Activated CD4-positive, alpha-beta T cell treated with anti-CD3 and anti-CD28 coated beads, Interleukin-2, amount 10 ng/mL, durations not matched to agents 24 days and 14 days (primary cell): ENCODE measurements at places on chromosomes 1 and 21. TPM values are rescaled to one million over a fixed set of nuclear protein-coding genes. Genes with fewer than 3 reads are reported as not detected.
A peak's percentile ranks its signal among the peaks of the same experiment; 100 is the strongest.

- no peak overlapping the region for H3K4me3 ChIP-seq
- no peaks in the 10 kb centered on the region for H3K36me3 ChIP-seq
- no peak overlapping the region for H3K27ac ChIP-seq
- H3K27me3 ChIP-seq: peaks cover 15% of the 10 kb centered on the region
Measured at GRCh38 chr1:160419838-160420169, 19.4 kb downstream of the VANGL2 start.

DNA sequence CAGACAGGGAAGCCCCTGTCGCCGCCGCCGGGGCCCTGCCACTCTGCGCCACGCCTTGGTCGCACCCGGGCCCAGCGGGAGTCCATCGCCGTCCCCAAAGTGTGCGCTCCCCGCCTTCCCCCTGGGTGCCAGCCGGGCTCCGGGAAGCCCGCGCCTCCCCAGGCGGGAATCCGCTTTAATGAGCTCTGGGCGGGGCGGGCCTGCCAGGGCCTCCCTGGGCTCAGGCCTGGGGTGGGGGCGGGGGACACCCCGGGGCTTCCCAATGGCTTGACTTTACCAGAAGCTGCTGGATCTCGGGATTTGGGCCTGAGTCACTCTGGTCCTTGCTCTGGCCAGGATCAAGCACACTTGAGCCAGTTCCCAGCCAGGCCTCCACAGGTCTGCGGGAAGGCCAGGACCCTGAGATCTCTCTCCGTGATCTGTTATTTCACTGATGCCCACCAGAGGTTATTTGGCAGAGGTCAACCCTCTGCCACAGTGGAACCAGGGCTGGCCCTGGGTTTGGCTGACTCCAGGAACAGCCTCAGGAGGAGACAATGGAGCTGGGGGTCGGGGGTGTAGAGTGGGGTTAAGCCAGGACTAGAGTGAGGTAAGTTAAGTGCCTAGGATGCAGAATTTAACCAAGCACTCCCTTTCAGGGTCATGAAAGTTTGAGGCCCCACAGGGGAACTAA lies 178.4 kb upstream of the EDN2 start:
- H3K27me3 ChIP-seq: no peaks in the 10 kb centered on the region
- H3K4me3 ChIP-seq: peak overlapping the region; percentile 71
- peak; percentile 63 for DNase-seq
- H3K36me3 ChIP-seq: peaks cover 36% of the 10 kb centered on the region

- H3K27me3 ChIP-seq: peaks cover 4% of the 10 kb centered on the region
Measured at GRCh38 chr1:223102797-223103533, 40.1 kb downstream of the TLR5 start.

PTCH2 gene
- total RNA-seq: 0.78 and 1.0 TPM in 2 replicates

DNA sequence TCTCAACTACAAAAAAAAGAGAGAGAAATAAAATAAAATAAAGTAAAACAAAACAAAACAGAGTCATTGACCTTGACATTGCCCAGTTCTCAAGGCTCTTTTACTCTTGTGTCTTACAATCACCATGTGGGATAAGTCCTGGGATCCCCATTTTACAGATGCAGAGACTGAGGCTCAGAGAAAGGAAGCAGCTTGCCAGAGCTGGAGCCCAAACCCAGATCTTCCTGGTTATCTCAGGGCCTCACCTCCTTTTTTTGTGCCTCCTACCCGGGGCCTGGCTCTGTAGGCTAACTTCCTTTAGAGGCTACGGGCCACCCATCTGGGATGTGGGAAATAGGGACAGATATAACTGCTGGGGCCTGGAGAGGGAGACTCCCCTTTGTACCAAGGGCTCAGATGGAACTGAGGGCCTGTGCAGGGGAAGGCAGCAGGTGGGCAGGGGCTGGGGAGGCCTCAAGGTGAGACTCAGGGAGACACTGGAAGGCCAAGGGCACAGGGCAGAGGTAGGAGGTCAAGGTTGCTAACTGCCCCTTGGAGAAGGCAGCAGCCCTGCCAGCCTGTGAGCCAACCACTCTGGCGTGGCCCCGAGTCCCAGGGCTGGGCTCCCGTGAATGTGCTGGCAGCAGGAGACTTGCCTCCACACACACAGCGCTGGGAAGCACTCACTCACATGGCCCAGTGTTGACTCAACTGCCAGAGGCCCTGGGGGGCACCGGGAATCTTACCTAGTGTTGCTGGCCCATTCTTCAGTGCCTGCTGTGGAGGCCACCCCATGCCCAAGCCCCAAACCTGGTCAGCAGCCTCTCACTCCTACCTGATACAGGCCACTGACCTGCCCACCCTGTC lies 6.5 kb upstream of the ECE1 start:
- no peak for DNase-seq
- H3K36me3 ChIP-seq: peaks cover 18% of the 10 kb centered on the region
- peak overlapping the region; percentile 68 for H3K4me3 ChIP-seq
- H3K4me1 ChIP-seq: peaks cover 76% of the 10 kb centered on the region
- H3K27ac ChIP-seq: peak overlapping the region; percentile 98

- no peak overlapping the region for H3K4me3 ChIP-seq
- H3K27me3 ChIP-seq: no peaks in the 10 kb centered on the region
- peaks cover 4% of the 10 kb centered on the region for H3K4me1 ChIP-seq
- DNase-seq: no peak
Measured at GRCh38 chr1:119226321-119226720, 85.9 kb upstream of the WARS2 start.

DNA sequence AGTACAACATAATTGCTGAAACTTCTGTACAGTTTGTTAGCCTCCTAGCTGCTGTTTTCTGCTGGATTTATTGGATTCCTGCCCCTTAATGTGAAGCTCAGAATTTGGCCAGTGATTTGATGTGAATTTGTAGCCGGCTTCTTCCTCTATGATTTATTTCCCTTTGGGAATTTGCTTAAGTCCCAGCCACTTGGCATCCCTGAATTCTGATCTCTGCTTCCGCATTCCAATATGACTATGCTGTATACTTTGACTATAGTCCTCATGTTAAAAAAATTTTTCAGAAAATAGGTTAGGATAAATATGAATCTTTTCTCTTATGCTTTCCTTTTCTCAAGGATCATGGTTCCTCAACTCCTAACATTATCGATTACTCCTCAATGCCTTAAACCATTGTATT lies 12.4 kb upstream of the LRIF1 start:
- no peak overlapping the region for H3K4me3 ChIP-seq
- H3K27me3 ChIP-seq: peaks cover 39% of the 10 kb centered on the region
- no peak for DNase-seq
- no peak overlapping the region for H3K27ac ChIP-seq

EFNA1 gene
- total RNA-seq: 0.24 TPM in 1 of 2 replicates, not detected in the other
